NCI-H1092 treated with DMSO at 0.1 percent for 48 hours (cell line): ENCODE measurements at places on chromosomes 12 and 14.

- DNase-seq: no peak
Measured at GRCh38 chr12:78208092-78208491, 377.4 kb downstream of the NAV3 start.

DNA sequence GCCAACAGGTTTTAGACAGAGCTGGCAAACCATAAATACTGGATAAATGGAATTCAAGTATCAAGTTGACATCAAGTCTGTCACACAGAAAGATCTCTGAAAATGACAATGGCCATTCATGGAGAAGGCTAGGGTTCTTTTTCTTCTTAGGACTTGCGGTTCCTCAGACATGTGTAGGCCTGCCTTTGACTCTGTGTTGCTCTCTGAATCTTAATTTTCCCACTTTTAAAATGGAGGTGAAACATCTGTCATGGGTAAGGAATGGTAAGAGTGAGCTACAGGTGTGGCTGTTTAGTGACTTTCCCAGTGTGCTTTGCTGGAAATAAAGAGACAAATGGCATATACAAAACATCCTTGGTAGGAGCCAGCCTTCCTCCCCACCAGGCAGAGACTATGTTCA, 79.2 kb downstream of the PTCSC3 start:
- DNase-seq: no peak

GRCh38 chr12:47095446-47096236, 15.9 kb upstream of the AMIGO2 start:
- DNase-seq: no peak

DNA sequence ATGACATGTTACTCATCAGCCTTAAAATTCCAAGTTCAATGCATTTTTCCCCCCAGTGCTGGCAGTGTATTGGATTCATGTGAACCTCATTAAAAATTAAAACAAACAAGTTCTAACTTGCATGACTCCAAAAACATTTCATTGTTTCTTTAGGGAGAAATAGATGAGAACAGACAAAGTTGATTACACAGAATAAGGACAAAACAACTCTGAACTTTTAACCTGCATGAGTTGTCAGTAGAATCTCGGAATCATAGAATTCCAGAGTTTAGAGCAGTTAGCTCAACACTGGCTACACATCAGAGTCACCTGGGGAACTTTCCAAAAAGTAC, 127.5 kb downstream of the TMX1 start:
- DNase-seq: no peak

GRCh38 chr12:3032770-3033538, 44.2 kb upstream of the TSPAN9 start:
- no peak for DNase-seq
